ENCODE measurements at places on chromosomes 6 and 20.

DNA sequence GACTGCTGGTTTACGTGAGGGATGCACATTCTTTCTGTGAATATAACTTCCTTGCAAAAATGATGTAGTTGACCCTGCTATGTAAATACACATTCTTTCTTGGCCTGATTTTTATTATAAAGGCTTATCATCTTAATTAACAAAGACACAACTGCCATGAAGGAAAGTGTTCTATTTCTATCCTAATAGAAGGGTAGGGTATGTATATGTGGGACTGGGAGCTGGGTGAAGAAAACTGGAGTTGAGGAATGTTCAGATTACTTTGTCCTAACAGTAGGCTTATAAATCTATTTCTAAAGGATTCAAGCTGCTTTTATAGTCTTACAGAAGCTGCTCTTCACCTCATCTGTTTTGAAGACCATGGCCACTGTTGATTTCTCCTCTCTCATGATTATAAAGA is 76.5 kb upstream of the RGS17 start:
- DNase-seq: no peak

DNA sequence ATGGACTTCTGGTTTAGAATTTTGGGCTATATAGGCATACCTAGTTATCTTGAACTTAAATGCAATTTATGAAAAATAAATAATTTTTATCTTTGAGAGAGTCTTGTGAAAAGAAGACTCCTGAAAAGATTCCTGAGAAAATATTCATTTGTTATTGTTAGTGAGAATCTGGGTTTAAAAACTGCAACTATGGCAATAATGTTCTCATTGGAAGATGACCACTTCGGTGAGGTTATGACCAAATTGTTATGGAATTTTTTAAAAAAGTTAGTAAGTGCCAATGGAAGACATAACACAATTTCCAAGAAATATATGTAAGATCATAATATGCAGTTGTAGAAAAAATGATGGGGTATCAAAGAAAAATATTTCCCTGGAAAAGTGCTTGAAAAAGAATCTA is 46.3 kb downstream of the GRIK2 start:
- no peak for DNase-seq

DNA sequence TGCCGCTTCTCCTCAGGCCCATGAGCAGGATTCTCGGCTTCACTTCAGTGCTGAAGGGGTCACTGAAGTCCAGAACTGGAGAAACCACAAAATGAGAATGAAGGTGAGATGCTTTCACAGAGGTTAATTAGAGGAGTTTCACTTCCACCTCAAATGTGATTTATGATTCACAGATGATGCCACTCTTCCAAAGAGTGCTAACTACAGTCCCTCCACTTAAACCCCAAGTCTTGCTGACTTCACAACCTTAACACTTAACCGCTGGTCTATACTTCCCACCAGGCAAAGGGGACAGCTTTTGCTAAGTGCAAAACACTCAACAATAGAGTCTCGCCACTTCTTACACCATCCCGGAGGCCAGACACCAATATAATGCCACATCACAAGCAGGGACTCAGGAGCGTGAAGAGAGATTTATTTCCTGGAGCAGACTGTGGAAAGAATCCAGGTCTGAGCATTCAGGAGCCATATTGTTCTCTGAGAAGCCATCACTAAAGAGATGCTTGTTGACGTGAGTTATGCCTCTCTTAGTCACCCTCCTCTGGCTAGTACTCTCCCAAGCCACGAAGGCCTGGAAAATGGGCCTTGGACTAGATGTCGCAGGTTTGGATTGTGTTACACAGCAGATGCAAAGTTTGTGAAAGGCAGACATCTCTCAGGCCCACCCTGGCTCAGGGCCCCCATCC is 24.4 kb downstream of the RRAGD start:
- DNase-seq: no peak

GRCh38 chr6:96195272-96195671 is 179.5 kb downstream of the FUT9 start:
- no peak for DNase-seq

- no peak for DNase-seq
Observed at GRCh38 chr20:61449057-61449609, 197.1 kb downstream of the CDH4 start.

DNA sequence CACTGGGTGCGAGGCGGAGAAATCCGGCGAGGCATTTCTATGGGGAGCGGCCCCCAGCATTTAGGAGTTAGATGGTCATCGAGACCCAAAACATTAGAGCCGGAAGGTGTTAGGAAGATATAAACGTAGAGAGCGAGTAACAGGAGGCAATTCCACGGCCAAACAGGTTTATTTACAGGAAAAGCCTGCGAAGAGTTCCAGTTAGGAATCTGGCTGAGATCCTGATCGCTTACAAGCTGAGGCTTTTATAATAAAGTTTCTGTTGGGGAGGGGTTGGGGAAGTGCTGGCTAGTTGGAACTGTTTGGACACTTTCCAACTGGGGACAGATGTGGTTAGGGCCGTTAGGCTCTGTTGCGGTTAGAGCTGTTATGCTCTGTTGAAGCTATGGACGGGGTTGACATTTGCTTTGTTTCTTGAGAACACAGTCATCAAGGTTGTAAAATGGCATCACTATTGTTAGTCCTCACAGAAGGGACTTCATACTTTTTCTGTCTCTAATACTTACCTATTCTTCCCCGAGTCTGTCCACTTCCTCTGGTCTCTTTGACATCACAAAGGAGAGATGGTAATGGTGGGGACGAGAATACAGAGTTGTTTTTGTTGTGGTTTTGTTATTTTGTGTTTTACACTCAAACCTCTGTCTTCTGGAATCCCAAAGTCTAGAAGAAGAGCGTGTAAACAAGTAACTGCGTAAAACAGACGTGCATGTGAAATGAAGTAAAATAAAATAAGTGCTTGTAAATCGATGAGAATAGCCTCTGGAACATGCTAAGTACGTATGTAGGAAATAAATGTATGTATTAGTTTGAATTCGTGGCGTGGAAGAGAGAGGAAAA is 554 bp upstream of the ZSCAN31 start:
- no peak for DNase-seq

- no peak for DNase-seq
Observed at GRCh38 chr20:33067806-33068205, 11.6 kb upstream of the BPIFB4 start.

- DNase-seq: no peak
Observed at GRCh38 chr6:112251171-112251875, 3.0 kb downstream of the LAMA4 start.

DNA sequence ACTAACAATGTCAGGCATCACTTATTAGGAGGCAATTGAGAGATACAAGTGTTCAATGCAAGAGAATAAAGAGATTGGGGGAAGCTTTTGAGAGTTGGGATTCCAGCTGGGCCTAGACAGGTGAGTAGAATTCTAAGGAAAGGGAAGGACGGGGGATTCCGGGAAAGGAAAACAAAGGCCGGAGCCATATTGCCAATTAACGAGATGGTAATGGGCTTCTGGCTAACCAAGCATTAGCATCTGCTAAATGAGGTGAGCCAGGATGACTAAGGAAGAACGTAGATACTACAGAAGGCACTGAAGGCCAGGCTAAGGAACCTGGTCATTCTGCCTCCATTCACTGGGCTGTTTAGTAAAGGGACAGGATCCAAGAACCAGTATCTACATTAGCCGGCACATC is 10.5 kb downstream of the FYN start:
- no peak for DNase-seq

- DNase-seq: no peak
Observed at GRCh38 chr20:41222703-41223102, 85.4 kb downstream of the PLCG1 start.

- DNase-seq: no peak
Observed at GRCh38 chr20:41395667-41396664, 29.3 kb upstream of the EMILIN3 start.

GRCh38 chr6:145110109-145110508 is 625.2 kb downstream of the EPM2A start:
- no peak for DNase-seq

DNA sequence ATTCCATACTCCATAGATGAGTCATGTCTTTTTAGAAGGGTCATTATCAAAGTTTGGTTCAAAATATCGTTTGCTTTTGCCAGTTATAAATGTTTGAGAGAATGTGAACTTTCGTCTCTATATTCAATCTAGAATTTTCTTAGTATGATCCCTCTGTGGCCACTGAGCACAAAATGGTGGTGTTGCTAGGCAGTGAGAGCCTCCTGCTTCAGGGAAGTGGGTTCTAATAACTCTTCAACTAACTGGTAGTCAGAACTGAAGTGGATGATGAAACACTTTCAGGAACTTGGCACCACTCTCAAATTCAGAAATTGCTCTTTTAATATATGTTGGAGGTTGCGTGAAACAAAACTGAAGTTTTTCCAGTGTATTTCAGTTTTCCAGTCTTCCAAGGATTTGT is 125.0 kb upstream of the DOK5 start:
- no peak for DNase-seq

DNA sequence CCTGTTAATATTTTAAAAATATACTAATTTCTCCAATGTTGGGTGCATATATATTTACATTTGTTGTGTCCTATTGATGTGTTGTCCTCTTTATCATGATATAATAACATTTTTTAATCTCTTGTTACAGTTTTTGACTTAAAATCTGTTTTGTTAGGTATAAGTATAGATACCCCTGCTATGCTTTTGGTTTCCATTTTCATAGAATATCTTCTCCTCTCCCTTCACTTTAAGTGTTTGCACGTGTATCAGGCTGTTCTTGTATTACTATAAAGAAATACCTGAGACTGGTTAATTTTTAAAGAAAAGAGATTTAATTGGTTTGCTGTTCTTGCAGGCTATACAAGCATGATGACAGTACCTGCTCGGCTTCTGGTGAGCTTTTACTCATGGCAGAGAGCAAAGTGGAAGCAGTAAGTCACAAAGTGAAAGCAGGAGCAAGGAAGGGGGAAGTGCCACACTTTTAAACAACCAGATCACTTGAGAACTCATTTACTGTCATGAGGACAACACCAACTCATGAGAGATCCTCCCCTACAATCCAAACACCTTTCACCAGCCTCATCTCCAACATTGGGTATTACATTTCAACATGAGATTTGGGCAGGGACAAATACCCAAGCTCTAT is 340.5 kb upstream of the SYNCRIP start:
- no peak for DNase-seq

DNA sequence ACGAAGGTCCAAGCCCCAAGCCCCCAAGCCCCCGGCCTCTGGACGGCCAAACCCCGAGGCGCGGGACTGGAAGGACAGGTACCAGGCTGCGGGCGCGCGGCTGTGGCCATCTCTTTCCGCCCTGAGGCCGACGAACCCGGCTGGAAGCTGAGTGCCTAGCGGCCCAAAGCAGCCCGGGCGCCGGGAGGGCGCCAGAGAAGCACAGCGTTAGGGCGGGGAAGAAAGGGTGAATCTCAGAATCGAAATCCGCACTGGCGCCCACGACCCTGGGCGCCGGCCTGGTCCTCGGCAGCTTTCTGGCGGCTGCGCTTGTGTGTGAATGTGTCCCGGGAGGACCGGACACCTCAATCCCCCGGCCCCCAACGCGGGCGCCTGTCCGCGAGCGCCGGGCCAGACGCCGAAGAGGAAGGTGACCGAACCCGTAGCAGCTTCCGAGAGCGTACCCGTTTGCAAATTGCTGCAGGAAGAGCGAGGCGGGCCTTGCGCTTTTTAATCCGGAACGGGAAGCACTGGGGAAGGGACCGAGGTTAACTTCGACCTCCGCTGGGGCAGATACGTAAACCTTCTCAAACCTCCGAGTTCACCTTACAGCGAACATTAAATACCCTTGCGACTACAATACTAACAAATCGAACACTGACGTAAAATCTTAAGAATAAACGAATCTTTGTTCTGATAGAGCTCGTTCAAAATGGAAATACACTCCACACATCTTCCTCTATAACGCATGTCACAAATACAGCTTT is 2.9 kb downstream of the NRN1 start:
- DNase-seq: no peak

- DNase-seq: no peak
Observed at GRCh38 chr6:117530467-117531242, 48.2 kb downstream of the DCBLD1 start.

DNA sequence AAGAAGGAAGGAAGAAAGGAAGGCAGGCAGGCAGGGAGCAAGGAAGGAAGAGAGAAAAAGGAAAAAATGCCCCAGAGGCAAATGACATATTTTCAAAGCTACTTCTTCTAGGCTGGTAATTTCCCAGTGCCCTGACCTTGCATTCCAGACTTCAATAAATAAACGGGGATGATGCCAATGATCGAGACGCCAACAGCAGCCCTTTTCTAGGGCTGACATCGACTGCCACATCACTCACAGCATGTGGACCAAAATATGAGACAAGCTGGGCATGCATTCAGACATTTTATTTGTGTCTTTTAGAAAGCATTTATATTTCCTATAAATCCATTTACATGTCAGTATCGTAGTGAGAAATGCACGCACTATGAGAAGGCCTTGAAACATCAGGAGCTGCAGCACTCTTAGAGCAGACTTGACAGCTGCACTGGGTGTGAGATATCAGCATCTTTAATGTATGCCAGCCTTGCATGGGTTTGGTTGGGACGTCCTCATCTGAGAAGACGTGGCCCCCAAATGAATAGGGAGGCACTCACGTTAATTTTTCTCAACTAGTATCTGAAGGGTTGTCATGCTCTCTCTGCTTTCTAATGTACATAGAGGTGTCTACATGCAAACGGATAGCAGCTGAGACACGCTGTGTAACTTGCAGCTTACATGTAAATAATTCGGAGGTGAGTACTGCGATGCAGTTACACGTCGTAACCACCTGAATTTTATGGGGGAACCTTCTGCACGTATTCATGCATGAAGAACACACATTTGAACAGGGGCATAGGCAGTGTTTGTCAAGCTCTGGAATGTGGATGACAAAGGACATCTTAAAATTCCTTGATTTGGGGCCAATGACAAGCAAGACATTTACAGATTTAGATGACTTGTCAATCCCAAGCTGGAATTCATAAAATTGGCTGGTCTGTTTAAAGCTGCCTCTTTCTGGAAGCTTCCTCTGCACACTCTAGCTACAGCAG is 149.1 kb upstream of the AGPAT4 start:
- no peak for DNase-seq

DNA sequence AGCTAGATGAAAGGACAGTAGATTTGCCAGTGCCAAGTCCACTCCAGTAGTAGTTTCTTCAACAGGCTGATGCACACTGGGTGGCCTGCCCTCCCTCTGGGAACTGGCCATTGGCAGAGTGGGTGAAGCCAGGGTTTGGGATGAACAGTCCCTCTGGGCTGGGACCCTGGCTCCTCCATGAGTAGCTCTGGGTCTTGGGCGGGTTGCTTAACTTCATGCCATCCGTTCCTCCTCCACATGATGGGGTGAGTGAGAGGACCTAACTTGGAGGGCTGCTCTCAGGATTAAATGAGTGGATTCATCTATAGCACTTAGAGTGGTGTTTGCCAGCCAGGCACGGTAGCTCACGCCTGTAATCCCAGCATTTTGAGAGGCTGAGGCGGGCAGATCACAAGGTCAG is 47.2 kb downstream of the PLAGL2 start:
- DNase-seq: no peak

DNA sequence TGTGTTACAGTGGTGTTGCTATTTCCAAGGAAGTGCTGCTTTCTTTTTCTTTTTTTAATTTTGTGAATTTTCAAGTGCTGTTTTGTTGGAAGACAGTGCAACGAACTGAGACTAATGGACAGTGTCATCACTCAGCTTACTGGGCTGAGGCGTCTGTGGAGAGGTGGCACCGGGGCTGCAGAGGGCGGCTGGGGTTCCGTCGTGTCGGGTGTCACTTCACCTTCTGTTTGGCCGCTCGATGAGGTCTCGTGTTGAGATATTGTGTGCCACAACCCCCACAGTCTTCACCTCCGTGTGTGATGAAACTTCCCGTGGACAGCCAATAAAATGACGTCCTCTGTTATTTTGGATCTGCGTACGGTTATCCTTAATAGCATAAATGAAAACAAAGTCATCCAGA is 149.4 kb upstream of the SNX9 start:
- DNase-seq: no peak

- DNase-seq: no peak
Observed at GRCh38 chr6:7232351-7232750, 80.6 kb downstream of the SSR1 start.

Measured in stimulated activated CD4-positive, alpha-beta T cell treated with anti-CD3 and anti-CD28 coated beads, Interleukin-15, amount 100 ng/mL, for 48 hours (primary cell).